ENCODE measurements at places on chromosomes 7 and 10.

GRCh38 chr7:120799813-120800475, 58.0 kb downstream of the TSPAN12 start:
- DNase-seq = no peak

- no peak for DNase-seq
Measured at GRCh38 chr10:3720228-3721019, 64.6 kb downstream of the KLF6 start.

DNA sequence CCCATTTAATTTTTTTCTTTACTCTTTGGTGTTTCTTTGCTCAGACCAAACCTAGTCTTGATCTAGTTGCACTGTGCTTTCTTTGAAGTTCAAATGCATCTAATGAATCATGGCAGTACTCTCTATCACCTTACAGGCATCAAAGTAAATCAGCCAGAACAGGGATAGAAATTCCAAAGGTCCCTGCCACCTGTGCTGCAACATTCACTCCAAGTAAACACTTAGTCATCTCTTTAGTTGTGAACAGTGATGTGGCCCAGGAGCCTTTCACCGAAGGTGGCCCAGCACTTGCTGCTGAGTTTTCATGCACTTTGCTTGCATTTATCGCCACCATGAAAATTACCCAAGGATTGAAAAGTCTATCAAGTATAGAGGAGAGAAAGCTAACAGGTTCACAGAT, 314.1 kb upstream of the ETV1 start:
- no peak for DNase-seq

DNA sequence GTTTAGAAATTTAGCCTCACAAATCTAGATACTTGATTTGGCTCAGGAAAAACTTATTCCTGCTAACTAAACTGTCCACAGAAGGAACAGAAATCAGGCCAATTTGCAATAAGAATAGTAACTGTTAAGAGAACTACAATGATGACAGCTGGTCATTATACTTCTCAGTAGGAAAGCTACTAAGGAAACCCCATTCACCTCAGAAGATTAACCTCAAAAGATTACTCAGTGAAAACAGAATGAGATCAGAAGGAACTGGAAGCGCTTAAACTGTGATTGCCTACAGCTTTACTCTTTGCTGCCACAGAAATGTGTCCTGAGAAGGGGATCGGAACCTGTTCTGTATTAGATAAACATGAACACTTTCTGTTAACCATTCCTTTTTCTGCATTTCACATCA, 24.3 kb upstream of the DNAJB12 start:
- no peak for DNase-seq

DNA sequence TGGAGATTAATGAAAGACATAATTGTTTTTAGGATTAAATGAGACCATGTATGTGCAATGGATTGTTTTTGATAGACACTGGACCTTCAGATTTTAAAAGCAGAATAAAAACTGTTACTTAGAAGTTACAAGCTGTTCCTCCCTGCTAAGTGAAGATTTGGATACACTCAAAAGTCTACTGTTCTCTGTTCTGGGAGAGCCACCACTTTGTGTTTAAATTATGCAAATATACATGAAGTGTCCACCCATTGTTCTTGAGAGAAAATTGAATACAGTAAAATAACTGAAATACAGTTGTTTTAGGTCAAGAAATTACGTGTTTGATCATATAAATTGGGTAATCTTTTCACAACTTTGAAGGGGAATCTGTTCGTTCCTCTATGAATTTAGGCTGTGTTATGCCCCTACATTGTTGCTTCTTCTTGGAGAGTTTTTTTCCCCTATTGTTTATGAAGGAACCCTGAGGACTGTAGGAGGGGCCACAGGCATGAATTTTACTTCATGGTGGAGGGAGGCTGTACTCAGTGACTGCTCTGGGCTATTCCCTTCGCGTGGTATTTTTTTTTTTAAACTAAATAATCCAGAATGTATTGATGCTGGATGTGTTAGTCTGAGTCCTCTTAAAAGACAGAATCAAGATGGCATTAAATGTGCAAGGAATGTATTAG, 18.6 kb upstream of the VCL start:
- no peak for DNase-seq

DNA sequence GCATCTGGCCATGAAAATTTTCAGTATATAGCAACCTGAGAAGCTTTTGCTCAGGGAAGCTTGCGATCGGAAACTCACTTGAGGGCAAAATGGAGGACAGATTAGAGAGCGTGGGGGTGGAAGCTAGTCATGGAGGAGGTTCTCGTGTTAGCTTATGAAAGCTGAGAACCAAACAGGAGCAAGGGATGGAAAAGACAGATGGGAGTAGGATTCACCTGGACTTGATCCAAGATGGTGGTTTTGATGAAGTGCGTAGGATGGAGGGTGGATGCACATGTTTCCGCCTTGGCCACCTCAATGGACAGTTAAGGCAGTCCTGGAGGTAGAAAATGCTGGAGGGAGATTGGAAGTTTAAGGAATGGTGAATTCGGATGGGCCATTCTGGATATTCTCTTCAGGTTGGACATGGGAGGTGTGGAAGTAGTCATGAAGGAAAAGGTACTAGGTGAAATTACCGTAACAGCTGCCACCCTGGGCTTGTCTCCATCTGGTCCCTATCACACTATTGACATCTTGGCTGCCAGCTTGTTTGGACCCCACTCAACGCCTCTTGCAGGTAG, 6.3 kb upstream of the C10orf95 start:
- DNase-seq = no peak

DNA sequence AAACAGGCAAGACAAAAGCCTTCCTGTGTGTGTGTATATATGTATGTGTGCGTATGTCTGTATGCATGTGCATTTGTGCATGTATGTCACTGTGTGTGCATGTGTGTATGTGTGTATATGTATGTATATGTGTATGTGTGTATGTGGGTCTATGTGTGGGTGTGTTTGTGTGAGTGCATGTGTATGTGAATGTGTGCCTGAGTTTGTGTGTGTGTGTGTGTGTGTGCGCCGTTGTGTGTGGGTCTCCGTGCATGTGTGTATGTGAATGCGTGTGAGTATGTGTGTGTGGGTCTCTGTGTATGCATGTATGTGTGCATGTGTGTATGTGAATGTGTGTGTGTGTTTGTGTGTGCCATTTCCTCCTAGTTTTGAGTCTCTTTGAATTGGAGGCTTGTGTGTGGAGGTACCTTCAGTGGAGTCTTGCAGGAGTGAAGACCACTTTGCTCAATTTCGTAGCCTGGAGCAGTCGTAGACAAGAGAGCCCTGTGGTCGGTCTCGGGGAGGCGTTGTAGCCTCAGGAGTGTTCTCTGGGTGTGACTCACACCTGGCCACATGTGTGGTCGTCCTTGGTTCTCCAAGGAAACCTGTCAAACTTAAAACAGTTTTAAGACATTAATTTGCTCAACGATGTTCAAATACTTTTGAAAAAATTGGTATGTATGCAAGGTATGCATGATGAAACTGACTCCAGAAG, 28.1 kb downstream of the INPP5A start:
- DNase-seq = no peak

- no peak for DNase-seq
Measured at GRCh38 chr10:68446179-68446578, 25.6 kb downstream of the DNA2 start.

DNA sequence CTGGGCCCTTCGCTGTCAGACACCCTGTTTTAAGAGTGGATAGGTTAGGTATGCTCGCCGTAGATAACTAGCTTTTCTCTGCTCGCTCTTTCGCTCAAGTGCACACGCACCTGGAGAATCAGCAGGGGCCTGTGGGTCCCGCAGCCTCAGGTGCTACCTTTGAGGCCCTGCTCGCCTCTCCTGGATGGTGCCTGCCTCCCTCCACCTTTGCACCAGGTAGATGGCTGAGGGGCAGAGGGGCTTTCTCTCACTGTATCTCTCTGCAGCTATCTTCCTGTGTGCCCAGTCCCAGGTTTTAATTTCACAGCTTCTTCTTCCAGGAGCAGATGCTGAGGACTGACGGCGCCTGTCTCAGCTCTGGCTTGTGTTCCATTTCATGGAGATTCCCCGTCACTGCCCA, 227.9 kb downstream of the TCF7L2 start:
- DNase-seq = no peak
